ENCODE measurements at places on chromosomes 11 and 22.

DNA sequence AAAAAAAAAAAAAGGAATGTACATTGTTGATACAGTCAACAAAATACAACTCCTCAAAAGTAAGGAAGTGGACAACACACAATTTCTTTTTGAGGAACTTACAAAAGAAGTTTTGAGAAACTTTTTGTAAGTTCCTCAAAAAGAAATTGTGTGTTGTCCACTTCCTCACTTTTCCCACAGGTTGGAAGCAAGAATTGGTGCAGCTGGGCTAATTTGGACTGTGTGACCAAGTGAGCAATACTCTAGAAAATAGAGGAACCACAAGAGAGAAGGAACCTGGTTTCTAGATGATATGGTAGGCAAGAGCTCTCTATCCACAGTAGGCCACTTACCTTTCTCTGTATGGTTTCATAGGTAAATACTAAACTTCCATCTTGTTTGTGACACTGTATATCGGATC lies 1053.8 kb downstream of the LRRC4C start:
- DNase-seq = no peak

DNA sequence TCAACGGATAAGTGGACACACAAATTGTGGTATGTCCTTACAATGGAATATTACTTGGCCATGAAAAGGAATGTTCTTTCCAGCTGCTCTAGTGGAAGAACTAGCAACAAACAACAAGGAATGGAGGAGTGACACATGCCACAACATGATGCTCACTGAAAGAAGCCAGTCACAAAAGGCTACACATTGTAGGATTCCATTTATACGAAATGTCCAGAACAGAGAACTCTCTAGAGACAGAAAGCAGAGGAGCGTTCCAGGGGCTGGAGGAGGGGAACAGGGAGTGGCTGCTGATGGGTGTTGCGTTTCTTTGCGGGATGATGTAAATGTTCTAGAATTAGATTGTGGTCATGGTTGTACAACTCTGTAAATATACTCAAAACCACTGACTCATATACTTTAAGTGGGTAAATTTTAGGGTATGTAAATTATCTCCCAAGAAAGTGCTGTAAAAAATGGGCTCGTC lies 32.4 kb upstream of the PDGFB start:
- no peak for DNase-seq

DNA sequence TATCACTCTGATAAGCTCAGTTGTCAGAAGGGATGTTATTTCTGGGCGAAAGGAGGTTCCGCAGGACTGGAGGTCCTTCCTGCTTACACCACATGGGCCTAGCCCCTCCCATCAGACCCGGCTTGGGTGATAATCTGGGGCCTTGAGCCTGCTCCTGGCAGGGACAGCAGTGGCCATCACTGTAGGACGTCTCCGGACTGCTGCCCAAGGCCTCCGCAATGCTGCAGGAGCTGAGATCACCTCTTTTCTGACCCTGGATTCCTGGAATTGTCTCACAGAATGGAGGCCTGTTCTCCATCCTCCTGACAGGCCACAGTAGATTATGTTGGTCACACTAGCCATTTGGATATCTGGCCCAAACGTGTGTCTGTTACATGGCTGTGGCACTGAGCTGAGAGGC lies 9.2 kb upstream of the BIK start:
- no peak for DNase-seq

- no peak for DNase-seq
Observed at GRCh38 chr22:47355388-47355725, 592.9 kb downstream of the TBC1D22A start.

DNA sequence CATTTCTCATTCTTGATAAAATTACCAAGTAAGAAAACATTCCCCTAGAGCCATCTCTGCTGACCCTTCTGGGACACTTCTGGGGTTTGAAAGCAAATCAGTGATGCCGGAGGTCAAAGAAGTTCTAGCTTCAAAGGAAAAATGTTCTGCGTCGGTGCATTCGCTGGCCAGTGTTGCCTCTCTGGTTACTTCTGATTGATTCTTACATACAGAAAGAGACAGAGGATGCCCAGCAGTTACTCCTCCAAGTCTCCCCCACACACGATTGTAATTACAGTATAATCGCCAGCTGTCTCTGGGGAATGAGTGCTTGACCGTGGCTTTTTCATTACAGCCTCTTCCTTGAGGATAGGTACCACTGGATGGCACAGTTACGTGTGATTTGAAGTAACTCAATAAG lies 150.9 kb downstream of the SNX19 start:
- DNase-seq = no peak

- no peak for DNase-seq
Observed at GRCh38 chr22:48820481-48821345, 1007.0 kb downstream of the BRD1 start.

DNA sequence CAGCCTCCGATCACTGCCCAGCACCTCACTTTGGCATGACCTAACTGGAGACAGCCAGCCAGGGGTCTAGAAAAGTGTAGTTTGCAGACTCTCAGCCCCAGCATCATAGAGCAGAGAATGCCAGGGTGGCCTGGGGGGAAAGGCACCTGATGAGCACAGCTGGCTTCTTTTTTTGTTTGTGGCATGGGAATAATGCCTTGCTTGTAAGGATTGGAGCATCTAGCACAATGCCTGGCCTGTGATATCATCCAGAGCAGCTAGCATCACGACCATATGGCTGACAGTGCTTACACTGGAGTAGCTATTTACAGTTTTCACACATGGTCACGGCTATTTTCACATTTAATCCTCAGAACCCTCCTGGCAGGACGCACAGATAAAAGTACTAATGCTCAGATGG lies 594.8 kb upstream of the B3GAT1 start:
- DNase-seq = no peak

- DNase-seq = no peak
Observed at GRCh38 chr11:6427516-6427915, 8.6 kb upstream of the APBB1 start.

GRCh38 chr22:40747361-40747760 lies 68.1 kb downstream of the MCHR1 start:
- DNase-seq = no peak

GRCh38 chr11:36214976-36215692 lies 74.1 kb downstream of the COMMD9 start:
- DNase-seq = no peak

DNA sequence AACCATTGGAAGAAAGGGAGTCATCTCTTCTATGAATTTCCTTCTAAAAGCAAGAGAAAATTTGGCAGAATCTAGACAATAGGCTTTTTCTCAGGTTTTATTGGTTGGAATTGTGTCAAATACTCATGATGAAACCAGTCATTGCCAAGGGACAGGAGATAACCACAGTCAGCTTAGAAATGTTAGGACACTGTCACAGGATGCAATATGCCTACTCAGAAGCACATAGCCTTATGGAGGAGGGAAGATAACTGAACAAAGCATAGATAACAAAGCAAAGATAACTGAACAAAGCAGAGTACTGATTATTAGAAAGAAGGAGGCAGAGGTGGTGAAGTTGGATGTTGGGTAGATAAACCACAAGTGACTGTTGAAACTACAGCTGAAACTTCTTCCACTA lies 303.5 kb upstream of the PDGFD start:
- DNase-seq = no peak

DNA sequence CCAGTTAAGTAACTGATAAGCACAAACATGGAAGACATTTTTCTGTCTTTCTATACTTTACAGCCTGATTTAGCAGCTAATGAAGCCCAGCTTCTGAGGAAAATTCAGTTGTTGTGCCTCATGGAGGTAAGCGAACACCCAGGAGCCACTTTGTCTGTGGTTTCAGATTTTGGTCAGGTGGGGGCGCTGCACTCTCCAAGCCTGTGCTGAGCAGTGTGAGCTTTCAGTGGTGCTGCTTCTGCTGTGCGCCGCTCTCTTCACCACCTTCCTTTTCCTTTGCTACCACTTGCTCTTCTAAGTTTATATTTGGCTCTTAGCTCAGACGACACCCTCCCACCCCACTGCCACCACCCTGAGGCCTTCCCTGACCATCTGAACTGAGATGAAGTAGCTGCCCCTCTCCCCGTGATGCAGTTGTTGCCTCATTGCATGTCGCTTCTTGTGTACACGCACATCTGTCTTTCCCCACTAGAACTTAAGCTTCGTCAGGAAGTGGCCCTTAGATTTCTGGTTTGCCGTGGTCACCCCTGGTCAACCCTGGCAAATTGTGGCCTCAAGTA lies 14.0 kb downstream of the PSMD13 start:
- DNase-seq = peak; percentile 64

GRCh38 chr11:71228961-71229360 lies 23.4 kb downstream of the SHANK2 start:
- DNase-seq = no peak

DNA sequence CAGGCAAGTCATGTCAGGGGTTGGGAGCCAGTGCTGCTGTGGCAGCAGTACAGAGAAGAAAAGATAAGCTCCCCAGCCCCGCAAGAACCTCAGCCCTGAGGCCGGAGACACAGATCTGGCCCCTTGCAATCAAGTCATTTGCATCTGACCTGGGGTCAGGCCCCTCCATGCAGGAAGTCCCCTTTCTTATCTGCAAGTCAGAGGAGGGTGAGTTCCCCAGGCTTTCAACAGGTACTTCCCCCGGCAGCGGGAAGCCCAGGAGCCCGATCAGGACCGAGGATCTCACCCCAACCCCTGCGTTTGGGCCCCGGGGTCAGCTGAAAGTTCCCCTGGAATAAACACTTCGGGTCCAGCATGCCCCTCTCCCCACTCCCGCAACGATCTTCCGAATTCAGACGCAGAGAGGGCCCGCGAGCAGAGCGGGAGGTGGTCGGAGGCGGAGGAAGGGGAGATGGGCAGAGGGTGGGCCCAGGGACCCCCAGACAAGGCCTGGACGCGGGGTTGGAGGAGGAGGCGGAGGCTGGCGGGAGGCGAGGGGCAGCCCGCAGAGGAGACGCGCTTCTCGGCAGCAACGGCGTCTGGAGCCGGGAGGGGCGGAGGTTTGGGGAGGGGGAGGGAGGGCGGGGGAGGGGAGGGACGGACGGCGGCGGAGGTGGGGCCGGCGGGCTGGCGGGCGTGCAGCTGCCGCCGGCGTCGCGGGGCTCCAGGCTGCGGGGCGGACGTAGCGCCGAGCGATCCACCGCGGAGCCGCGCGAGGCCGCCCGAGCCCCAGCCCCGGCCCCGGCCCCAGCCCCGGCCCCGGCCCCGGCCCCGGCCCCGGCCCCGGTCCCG lies at the start of gene TSPAN18:
TSS of gene TSPAN18 (plus strand) at position 680 of the 831 bp plus-strand sequence. CDS start 179,455 bp downstream, outside the sequence.
- DNase-seq = no peak

DNA sequence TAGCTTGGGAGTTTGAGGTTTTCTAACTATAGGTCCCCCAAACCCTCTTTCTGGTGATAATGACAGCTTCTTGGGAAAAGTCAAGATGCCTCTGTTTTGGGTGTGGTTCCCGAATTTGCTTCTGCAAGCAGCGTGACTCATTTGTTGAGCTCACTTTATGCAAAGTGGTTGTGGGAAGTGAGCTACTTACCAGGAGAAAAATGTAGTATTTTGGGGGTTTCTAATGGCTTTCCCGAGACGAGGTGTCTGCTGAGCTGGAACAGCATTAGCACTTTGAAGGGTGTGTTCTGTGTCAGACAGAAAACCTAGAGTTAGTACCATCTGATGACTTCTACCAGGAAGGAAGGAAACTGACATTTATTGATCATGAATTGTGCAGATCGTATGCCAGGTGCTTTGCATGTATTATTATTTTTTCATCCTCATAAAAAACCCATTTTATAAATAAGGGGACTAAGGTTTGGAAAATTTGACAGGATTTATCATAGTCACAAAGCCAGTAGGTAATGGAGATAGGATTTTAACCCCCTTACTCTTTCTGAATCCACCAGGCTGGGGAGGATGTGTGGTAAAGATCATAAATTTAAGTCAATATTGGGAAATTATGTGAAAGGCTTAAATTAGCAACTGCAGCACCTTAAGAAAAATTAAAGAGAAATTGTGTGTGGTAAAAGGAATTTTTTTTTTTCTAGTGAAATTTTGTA lies 108.8 kb upstream of the CD44 start:
- no peak for DNase-seq

- DNase-seq = no peak
Observed at GRCh38 chr11:18802381-18803257, 11.0 kb upstream of the PTPN5 start.

DNA sequence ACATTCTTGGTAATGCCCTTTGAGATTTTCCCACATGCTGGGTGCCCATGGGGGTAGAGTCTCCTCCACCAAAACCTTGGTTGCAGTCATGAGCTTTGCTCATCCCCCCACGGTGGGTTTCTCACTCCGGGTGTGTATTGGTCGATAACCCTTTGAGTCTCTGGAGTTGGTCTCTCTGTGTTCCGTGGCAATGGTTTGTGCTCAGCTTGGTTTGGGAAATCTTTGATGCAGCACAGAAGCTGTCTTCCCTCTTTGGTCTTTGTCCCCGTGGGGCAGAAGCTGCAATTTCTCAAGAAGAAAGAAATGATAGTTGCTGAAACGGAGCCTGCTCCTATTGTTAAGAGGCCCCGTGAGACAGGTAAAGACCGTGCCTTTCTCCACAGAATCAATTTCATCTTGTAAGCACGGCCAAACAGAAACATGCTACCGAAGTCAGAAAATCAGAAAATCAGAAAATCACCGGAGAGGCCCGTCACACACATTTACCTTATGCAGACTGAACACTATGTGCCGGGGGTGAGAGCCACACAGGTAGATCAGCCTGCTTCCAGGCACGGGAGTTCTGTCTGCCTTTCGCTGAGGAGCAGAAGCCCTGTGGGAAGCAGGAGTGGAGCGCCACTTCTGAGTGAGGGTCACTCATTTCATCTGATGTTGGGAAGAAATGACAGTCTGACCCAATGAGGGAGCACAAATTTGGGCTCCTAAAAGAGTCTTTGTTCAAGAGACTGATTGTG lies 186.1 kb downstream of the TBC1D22A start:
- no peak for DNase-seq

DNA sequence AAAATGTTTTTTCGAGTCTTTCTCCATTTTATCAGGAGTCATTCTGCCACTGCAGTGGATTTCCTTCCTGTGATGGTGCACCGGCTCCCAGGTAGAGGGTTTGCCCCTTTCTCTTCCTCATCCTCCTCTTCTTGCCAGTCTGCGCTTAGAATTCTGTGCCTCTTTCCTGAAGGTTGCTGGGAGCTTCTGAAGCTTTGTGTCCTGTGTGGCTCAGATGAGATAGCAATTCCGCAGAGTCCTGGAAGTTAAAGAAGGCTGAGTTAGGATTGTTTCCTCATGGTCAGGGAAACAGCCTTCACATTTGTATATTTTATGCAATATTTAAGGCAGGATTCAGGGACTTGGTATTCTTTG lies 264 bp downstream of the BCO2 start:
- no peak for DNase-seq

GRCh38 chr11:27701355-27702105 lies 1.3 kb upstream of the BDNF start:
- no peak for DNase-seq

DNA sequence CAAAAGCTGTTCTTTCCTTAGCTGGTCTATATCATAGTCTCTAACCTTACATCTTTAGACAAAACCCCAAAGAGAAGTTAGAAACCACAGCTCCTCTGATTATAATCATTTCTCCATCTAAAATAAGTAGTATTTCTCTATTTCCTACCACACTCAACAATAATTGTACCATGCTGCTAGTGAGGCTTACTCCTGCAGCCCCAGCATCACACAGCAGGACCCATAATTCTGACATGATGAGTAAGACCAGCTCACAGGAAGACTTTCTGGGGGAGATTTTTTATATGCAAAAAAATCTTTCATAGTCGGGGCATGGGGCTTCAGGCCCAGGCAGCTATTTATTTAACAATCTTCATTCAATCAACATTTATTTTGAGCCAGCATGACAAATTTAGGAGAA lies 441.6 kb downstream of the DYNC2H1 start:
- no peak for DNase-seq

- no peak for DNase-seq
Observed at GRCh38 chr11:126658306-126659056, 303.0 kb downstream of the ST3GAL4 start.

- no peak for DNase-seq
Observed at GRCh38 chr11:58958500-58958899, 19.2 kb downstream of the GLYATL1 start.
